ENCODE measurements at places on chromosomes 5 and 9. TPM values are rescaled to one million over a fixed set of nuclear protein-coding genes. Genes with fewer than 3 reads are reported as not detected.

Gene ZNF883
- 14.2 TPM for total RNA-seq

Gene SMIM33
- total RNA-seq = not detected

Gene MEF2C
- not detected for total RNA-seq

GRCh38 chr9:111037708-111038330, 451 bp downstream of the LPAR1 start:
- peak; percentile 6 for DNase-seq
- peaks cover 22% of the 10 kb centered on the region for H3K4me1 ChIP-seq
- H3K27me3 ChIP-seq = peaks cover 44% of the 10 kb centered on the region
- H3K4me3 ChIP-seq = peak overlapping the region; percentile 49

- H3K27ac ChIP-seq = no peak overlapping the region
- no peak for DNase-seq
- H3K4me1 ChIP-seq = no peaks in the 10 kb centered on the region
- no peak overlapping the region for H3K4me3 ChIP-seq
These were observed 24.0 kb upstream of the ASPN start for GRCh38 chr9:92506184-92506857.

GRCh38 chr9:135724186-135724787, 22.3 kb downstream of the KCNT1 start:
- no peak overlapping the region for H3K27ac ChIP-seq
- peaks cover 23% of the 10 kb centered on the region for H3K27me3 ChIP-seq
- no peaks in the 10 kb centered on the region for H3K36me3 ChIP-seq
- DNase-seq = no peak
- no peaks in the 10 kb centered on the region for H3K4me1 ChIP-seq
